Ecto neural progenitor cell (in vitro differentiated cells): ENCODE measurements at places on chromosomes 7 and 10.

GRCh38 chr7:44748948-44749731 lies 493 bp downstream of the ZMIZ2 start:
- peak; percentile 60 for DNase-seq

DNA sequence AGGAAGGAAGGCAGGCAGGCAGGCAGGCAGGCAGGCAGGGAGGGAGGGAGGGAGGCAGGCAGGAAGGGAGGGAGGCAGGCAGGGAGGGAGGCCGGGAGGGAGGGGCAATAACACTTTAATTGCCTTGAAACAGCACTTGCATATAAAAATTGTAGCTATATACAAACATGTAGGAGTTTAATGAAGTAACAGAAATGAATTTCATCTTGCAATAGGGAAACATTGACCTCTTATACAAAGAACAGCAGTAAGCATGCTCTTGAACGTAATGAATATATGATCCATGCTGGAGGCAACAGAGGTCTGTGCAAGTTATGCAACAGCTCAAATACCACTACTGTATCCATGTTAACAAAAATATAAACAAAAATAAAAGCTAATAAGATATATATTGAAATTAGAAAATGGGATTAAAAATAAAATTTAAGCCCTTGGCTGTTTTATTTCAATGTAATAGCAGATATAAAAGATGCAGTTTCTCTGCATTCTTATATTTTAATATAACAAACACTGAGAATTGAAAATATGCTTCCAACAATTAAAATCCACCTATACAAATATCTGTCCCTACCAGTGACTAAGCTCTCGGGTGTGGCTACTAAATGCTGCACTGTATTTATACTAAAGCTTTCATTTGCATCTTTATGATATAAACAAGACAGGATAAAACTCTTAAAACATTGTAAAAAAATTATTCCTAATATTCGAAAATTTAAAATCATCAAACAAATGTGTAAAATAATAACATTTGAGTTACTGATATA lies 50.3 kb downstream of the CACNA2D1 start:
- no peak for DNase-seq

DNA sequence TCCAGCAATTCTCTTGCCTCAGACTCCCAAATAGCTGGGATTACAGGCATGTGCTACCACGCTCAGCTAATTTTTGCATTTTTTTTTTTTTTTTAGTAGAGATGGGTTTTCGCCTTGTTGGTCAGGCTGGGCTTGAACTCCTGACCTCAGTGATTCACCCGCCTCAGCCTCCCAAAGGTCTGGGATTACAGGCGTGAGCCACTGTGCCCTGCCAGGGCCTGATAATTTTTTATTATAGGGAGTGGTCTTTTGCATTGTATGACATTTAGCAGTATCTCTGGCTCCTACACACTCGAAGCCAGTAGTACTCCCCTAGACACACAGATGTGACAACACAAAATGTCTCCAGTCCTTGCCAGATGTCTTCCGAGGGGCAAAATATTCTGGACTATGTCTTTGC lies 124.0 kb downstream of the DKK1 start:
- no peak for DNase-seq

- no peak for DNase-seq
Measured at GRCh38 chr7:69208848-69209247, 389.4 kb upstream of the AUTS2 start.

- DNase-seq, result no peak
Measured at GRCh38 chr7:122803323-122803722, 82.9 kb downstream of the CADPS2 start.

DNA sequence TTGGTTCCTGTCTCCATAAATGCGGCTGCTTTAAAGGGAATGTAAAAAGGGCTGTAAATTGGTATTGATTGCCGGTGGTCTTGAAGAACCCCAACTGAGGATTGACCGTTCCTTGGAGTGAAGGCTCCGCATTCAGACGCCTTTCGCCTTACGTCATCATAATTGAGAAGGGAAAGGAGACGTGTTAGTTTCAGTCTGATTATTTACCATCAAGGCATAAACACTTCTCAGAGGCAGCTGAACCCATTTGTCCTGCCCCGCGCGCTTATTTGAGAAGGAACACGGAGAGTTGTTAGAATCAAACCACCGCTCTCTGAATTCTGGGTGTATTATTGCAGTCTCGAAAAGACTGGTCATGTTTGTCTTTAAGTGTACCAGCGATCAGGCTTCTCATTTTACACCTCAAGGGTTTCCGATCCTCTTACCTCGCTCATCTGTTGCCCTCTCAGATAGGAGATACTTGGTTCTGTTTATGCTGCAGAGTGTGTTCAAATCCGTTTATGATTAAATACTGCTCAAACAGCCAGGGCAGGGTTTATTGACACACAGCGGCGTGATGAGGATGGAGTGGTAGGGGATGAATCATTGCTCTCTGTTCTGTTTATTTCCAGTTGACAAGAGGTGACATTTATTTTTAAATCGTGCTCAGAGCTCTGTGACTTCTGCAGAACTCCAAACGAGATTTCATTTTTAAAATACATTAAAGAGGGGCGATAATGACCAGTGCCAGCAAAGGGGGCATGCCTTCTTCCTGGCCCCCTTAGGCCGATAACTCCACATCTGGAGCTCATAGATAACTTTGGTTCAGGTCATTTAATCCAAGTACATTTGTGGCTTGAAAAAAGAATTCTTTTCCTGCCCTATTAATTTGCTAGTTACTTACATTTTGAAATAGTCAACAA lies 30.4 kb downstream of the FOXK1 start:
- DNase-seq, result no peak

- no peak for DNase-seq
Measured at GRCh38 chr7:95471071-95471470, 14.7 kb upstream of the ASB4 start.

GRCh38 chr7:70237256-70237655 lies 639.0 kb downstream of the AUTS2 start:
- no peak for DNase-seq

DNA sequence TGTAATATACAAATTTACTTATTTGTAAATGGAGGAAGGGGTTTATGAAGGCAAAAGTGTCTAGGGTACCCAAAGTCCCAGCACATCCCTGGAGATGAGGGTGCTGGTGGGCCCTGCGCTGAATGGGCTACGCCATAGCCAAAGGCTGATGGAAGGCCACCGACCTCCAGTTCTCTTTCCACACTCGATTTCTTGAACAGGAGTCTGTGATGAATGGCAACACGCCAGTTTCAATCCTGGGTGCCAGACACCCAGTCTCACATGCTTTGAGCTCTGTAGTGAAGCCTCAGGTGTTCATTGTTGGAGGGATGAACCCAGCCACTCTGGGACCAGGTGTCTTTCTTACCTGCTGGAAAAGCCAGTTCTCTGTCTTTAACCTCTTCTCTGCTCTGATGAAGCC lies 752 bp downstream of the LRMDA start:
- DNase-seq, result no peak

DNA sequence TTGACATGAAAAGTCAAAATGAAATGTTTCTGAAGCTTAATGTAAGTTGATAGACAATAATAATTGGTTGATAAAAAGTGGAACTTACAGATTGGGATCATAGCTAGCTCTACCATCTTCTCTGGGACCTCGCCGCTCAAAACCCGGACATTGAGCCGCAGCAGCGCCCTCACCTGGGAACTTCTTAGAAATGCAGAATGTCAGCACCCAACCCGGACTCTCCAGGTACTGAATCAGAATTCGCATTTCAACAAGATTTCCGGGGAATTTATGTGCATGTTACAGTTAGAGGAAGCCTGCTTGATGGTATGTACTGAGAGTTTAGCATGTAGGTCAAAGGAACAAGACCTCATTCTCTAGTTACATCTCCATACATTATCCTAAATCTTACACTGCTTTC lies 36.7 kb upstream of the ABLIM1 start:
- peak; percentile 63 for DNase-seq

- no peak for DNase-seq
Measured at GRCh38 chr7:94414481-94414880, 19.8 kb downstream of the COL1A2 start.

DNA sequence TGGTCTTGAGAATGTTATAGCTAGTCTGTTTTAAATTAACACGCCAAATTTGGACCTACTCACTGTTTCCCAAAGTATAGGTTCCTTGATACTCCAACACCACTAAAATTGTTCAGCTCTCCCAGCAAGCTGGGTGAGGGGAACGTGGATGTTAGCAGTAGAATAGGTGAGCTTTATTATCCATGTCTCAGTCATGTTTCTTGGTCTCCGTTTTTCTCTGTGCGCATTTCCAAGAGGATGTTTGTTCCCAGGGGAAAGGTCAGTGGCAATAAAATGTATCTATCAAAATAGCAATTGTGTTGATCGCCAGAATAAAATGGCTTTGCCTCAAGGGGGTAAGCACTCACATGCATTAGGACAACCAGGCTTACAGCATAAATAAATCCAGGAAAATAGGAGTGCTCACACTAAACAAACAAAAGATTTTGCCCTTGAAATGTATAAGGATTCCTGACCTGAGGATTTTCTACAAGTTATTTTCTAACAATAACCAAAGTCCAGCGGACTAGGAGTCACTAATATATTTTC lies 187.0 kb upstream of the C7orf33 start:
- no peak for DNase-seq

DNA sequence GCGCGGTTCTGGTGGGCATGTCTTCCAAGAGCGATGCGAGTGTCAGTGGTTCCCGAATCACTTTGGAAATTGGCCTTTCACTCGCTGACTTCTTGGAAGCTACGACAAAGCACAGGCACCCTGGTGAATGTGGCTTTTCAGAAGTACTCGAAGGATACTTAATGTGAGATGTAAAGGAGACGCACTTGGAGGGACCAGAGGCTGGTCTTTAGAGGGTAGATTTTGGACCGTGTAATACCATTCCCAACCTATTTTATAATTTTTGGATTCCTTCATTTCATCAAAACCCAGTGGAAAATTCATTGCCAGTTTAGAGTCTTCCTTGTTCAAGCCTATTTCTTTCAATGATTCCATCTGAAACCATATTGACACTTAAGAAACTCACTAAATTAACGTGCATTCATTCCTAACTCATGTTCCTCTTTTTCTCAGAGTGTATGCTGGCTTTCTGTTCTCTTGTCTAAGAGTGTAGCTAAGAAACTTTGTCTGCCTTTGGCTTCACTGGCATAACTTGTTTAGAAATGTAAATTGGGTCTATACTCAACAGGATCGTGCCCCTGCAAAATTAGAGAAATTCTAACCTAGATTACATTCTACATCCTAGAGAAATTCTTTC lies 645 bp upstream of the COPG2 start:
- no peak for DNase-seq

GRCh38 chr10:2541176-2541575 lies 526.2 kb upstream of the PFKP start:
- DNase-seq, result no peak

GRCh38 chr7:70063371-70063770 lies 465.1 kb downstream of the AUTS2 start:
- DNase-seq, result no peak

GRCh38 chr7:140062528-140063299 lies at the start of gene PARP12:
Gene PARP12 (minus strand): TSS chr7:140062951. CDS start chr7:140062847, 104 bp downstream.
- DNase-seq, result peak; percentile 71

- DNase-seq, result no peak
Measured at GRCh38 chr10:24891823-24892222, 60.6 kb downstream of the PRTFDC1 start.

DNA sequence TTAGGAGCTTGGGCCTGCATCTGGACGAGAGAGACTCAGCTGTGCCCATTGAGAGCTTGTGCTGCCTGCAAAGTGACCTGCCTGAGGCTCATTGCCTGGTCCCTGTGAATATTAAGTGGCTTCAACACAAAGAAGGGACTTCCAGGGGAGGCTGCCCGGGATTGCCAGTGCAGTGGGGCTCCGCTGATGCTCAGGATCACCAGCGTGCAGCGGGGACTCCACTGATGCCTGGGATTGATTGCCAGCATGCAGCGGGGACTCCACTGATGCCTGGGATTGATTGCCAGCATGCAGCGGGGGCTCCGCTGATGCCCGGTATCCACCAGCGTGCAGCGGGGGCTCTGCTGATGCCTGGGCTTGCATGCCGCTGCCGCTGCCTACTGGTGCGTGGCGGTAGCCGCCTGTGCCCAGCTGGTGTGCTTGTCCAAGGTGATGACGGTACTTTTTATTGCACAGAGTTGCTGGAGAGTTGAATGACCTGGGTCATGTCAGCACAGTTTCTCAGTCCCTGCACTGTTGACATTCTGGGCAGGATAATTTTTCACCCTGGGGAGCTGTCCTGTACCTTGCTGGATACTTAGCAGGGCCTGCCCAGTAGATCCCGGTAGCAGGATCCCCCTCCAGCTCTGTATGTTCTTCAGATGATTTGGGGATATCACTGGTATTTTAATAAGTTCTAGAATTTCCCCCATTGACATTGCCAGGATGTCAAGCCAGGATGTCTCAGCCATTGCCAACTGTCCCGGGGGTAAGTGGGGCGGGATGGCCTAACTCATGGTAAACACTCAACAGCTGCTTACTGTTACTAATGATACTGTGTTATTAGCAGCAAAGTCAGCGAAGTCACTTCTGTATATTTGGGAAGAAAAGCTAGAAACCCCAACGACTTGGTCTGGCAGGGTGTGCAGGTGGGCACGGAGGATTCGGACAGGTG lies 13.0 kb downstream of the DOCK1 start:
- DNase-seq, result no peak

GRCh38 chr7:129401967-129402860 lies 32.0 kb upstream of the STRIP2 start:
- no peak for DNase-seq

DNA sequence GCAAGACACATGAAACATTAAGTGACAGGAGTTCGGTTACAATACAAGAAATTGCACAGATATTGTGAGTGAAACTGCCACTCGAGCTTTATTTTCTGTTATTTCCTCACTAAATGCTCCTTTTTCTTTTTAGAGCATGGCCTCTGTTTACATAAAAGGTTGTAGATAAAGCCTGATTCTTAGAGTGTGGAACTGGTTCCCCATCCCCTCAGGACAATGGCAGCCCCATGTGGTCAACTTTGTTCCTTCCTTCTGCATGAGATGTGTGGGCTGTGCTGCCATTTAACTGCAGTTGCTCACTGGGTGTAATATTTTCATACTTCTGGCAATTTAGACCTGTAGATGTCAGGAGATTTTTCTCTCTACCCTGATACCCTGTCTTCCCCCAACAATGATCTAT lies 70.2 kb downstream of the LRGUK start:
- DNase-seq, result no peak

- DNase-seq, result peak; percentile 19
Measured at GRCh38 chr10:131195116-131195515, 116.4 kb downstream of the TCERG1L start.

- no peak for DNase-seq
Measured at GRCh38 chr10:101732096-101732495, 37.1 kb upstream of the FBXW4 start.
